ENCODE measurements at places on chromosomes 5 and 9.

DNA sequence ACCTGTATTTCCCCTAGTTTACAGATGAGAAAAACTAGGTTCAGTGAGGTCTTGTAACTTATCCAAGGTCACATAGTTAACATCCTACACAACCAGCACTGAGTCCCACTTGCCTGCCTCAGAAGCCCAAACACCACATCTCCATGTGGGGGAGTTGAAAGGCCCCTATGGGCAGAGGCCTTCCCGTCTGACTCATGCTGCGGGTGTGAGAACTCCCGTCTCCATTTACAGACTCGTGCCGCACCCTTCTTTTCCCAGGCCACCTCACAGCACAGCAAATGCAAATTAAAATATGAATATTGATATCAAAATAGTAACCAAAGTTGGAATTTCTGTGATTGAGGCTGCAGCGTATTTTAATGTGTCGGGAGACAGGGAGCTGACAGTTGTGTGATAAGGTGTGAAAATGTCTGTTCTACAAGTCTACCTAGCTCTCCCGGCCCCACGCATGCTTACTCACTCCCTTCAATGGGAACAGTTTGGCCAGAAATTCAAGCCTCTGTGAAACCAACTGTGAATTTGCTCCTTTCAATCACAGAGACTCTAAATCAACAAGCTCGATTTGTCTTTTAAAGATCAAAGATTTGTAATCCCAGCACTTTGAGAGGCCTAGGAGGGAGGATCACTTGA, 90.1 kb downstream of the CRB2 start:
- no peak for DNase-seq

DNA sequence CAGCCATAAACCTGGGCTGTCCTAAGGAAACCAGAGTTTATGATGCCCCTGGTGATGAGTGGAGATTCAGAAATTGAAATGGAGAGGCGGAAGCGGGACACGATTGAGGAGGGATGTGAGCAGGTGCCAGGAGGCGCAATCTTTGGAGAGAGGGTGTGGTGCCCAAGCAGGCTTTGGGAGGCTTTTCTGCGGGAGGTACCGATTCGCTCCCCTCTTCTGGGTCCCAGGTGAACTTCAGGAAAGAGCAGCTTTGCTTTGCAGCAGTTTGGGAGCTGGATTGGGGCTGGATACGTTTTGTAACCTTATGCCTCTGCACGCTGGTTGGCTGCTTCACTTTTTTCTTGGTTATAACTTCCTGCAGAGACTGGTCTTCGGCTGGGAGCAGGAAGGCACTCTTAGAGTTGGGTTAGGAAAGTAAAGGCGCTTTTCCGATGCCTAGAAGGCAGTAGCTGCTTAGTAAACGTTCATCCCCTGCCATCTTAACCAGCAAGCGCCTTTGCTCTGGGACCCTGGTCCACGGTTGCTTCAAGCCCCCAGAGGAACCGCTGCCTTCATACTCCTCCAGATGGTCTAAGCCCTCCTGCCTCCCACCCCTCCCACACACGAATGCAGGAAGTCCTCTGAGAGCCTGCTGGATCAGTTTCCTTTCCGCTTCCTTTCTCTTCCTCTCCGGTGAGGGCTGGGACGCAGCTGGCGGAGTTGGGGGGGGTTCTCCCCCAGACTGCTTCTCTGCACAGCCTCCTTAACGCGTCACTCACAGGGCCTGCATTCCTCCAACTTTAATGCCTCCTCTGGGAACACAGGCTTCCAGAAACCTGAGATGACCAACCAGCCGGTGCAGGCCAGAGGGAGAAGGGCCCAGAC, 15.2 kb upstream of the NEK6 start:
- no peak for DNase-seq

- DNase-seq, result no peak
These were observed 152.2 kb downstream of the GABBR2 start for GRCh38 chr9:98556511-98556910.

DNA sequence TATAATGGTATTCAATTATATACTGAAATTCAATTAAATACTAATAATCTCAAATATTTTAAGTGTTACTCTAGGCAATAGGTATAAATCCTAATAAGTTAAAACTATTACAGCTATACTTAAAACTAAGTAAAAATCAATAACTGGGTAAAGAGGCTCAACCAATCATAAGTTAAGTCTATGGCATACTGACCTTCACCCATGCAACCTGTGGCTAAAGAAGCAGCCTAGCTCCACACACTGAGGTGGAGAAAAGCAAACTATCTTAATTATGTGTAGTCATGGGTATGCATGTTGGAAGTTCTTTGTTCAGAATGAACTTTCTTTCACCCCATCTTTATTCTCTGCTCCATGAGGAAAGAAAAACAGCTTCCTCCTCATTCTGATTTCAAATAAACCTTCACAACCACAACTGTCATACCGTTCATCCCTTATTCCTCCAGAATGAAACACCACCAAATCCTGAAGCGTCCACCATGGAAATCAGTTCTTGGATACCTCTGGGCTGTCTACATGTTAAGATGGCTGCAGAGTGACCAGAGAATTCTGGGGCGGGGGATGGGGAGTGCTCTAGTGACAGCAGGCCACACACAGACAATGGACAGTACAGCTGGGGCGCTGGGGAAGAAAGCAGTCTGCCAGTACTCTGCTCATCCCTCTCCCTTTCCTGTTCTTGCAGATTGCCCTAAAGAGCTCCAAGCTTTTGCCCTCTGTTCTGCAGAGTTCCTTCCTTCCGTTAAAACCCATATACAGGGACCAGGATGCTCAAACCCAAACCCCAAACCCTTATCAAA, 62.3 kb downstream of the RIGI start:
- DNase-seq, result no peak

- DNase-seq, result no peak
These were observed 22.1 kb downstream of the SARDH start for GRCh38 chr9:133715866-133716563.

GRCh38 chr5:117266280-117266679, 691.7 kb upstream of the SEMA6A start:
- no peak for DNase-seq

GRCh38 chr9:26228273-26228672, 550.0 kb upstream of the TUSC1 start:
- DNase-seq, result no peak

GRCh38 chr5:94618029-94618492, 343 bp downstream of the KIAA0825 start:
- DNase-seq, result peak; percentile 13

DNA sequence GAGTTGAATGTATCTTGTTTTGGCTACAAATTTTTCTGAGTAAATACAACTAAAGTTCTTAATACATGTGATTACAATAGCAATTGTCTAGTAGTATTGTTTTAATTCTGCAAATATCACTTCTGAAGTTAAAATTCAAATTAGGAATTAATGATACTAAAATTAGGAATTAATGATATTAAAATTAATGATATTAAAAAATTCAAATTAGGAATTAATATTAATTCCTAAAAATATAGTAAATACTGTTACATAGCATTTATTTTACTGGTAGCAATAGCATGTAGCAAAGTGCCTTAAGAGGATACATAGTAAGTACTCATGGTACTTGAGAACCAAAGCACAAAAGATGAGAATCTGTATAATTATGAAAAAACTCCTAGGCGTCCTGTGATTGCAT, 136.2 kb downstream of the DMXL1 start:
- no peak for DNase-seq

GRCh38 chr5:33400675-33401074, 40.1 kb upstream of the TARS1 start:
- no peak for DNase-seq

GRCh38 chr5:57664700-57665099, 182.1 kb upstream of the ACTBL2 start:
- DNase-seq, result no peak

GRCh38 chr5:68365889-68366288, 150.3 kb downstream of the PIK3R1 start:
- no peak for DNase-seq

GRCh38 chr5:83657807-83658525, 62.7 kb downstream of the HAPLN1 start:
- DNase-seq, result no peak

DNA sequence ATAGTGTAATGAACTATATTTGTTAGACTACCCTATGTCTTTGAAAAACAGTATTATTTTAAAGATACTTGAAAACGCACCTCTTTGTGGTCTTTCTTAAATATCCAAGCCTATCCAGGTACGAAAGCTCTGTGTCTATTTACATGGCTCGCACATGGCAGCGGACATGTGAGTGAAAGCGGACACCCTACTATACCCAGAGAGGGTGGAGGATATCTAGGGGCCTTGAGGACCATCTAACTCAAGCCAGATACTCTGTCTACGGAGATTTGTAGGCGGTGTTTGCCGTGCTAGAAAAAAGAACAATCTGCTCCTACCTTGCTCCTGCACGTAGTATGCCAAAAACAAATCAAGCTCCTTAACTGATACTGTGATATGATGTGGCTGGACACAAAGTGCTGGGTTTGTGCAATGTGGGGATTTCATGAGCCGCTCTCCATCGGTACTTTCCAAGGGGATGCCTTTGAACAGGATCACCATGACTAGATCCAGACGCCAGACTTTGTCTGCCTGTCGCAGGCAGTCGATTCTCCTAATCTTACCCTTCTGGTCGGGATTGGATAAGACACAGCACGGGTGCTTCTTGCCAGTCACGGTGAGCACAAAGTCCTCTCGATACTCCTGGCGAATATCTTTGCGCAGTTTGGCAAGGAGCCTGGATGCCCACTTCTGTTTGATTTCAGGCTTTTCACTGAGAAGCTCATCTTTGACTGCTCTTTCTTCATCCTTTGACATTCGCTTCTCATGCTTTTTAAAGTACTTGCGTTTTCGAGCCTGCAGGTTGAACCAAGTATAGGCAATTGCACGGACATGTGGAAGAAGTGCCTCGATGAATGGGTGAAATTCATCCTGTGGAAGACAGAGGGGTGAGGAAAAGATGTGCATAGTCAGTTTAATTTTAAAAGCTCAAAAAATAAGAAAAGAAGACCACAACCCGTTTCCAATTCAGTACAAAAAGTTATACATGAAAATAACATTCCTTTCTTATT, 7.0 kb downstream of the NFIB start:
- DNase-seq, result no peak

DNA sequence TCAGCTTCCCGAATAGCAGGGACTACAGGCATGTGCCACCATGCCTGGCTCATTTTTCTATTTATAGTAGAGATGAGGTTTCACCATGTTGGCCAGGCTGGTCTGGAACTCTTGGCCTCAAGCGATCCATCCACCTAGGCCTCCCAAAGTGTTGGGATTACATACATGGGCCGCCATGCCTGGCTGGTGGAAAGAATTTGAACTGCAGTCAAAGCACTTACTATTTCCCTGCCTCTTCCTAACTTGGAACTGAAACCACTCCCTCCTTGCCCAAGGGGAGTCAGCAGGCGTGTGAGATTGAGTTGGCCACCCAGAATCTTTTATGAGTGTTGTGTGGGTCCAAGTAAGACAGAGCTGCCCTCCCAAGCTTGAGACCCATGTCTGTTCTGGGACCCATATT, 86.1 kb upstream of the PTPN3 start:
- DNase-seq, result no peak

DNA sequence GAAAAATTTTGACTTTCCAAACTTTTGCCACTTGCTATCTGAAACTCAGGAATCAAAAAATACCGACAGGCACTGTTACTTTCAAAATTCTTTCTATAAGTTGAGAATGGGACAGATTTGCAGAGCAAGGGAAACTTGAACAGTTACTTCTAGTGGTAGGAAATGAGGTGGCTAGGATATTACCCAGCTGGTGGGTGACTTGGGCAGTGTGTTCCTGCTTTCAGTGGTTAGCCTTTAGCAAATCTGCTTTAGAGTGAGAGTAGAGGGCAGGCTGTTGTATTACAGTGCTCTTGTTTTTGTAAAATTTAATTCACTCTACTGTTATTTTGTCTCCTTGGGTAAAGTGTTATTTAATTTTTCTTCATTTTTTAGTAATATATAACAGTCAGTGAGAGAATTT, 40.2 kb upstream of the ROPN1L start:
- no peak for DNase-seq

DNA sequence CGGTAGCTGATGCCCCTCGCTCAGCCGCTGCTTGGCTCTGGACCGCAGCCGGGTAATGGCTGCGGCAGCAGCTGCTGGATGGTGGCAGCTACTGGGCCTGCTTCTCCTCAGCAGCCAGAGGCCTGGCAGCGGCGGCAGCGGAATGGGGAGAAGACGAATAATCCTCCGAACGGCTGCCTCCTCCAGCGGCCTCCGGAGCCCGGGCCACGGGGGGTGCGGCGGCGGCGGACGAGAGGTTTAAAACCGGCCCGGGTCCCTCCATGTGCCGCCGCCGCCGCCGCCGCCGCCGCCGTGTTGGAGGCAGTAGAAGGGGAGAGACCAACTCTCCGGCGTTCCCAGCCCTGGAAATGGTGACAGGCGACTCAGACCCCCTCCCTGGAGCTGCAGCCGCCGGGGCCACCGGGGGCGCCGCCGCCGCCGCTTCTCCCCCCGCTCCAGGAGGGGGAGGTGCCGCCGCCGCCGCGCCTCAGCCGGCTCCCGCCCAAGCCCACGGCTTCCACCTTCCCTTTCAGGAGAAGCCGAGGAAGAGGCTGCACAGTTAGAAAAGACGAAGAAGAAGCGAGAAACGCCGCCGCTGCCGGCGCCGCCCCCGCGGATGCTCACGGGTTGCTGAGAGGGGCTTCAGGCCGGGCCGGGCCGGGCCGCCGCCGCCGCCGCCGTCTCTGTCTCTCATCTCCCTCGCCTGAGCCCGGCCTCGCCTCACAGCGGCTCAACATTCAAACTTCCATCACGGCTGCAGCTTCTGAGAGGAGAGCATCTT, 118.4 kb upstream of the PRSS3 start:
- DNase-seq, result no peak

DNA sequence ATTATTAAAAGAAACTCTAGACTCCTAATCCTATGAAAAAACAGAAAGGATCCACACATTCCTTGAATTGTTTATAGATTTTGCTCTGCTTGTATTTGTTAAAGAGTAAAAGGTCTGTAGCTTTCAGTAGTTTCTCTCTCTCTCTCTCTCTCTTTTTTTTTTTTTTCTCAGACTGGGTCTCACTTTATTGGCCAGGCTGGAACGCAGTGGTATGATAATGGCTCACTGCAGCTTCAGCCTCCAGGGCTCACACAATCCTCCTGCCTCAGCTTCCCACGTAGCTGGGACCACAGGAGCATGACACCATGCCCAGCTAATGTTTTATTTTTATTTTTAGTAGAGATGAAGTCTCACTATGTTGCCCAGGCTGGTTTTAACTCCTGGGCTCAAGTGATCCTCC, 9.3 kb downstream of the UGT3A2 start:
- no peak for DNase-seq

DNA sequence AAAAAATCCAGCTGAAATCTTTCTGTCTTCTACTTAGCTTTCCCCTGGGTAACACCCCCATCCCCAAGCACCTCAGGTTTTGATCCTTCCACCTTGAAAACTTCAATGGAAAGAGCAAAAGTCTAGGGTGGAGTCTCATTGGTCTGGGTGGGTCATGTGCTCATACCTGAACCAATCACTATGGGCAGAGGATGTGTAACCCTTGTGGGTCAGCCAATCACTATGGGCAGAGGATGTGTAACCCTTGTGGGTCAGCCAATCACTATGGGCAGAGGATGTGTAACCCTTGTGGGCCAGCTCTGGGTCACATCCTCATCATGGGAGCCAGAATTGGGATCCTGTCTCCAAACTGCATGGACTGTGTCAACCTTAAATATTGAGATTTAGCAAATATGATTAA, 18.5 kb downstream of the NAIF1 start:
- DNase-seq, result no peak

- no peak for DNase-seq
These were observed 103.5 kb downstream of the ANGPTL2 start for GRCh38 chr9:127018935-127019334.

Data from iPS DF 6.9 (cell line).